Activated CD4-positive, alpha-beta memory T cell treated with anti-CD3 and anti-CD28 coated beads for 36 hours (primary cell): ENCODE measurements at places on chromosomes 3 and 15.
A peak's percentile ranks its signal among the peaks of the same experiment; 100 is the strongest.

GRCh38 chr3:124885466-124886167 lies 1.5 kb downstream of the ITGB5 start:
- no peak for DNase-seq

DNA sequence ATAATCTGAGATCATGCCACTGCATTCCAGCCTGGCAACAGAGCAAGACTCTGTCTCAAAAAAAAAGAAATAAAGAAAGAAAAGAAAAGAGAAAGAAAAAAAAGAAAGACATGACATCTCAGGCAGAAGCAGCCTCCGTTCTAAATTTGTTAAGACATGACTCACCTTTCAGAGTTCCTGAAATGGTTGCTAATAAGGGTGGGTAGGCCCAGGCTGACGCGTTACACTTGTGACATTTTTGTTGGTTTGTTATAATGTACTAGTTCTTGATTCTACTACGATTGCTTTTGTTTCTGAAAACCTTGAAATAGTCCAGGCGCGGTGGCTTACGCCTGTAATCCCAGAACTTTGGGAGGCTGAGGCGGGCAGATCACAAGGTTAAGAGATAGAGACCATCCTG lies 21.0 kb downstream of the SLC25A20 start:
- DNase-seq: no peak

GRCh38 chr15:60420203-60420716 lies 22.5 kb upstream of the ANXA2 start:
- DNase-seq: no peak

GRCh38 chr3:177150970-177151627 lies 46.2 kb downstream of the TBL1XR1 start:
- peak; percentile 24 for DNase-seq
